ENCODE measurements at places on chromosomes 5 and 9. TPM values are rescaled to one million over a fixed set of nuclear protein-coding genes. Genes with fewer than 3 reads are reported as not detected.

DNA sequence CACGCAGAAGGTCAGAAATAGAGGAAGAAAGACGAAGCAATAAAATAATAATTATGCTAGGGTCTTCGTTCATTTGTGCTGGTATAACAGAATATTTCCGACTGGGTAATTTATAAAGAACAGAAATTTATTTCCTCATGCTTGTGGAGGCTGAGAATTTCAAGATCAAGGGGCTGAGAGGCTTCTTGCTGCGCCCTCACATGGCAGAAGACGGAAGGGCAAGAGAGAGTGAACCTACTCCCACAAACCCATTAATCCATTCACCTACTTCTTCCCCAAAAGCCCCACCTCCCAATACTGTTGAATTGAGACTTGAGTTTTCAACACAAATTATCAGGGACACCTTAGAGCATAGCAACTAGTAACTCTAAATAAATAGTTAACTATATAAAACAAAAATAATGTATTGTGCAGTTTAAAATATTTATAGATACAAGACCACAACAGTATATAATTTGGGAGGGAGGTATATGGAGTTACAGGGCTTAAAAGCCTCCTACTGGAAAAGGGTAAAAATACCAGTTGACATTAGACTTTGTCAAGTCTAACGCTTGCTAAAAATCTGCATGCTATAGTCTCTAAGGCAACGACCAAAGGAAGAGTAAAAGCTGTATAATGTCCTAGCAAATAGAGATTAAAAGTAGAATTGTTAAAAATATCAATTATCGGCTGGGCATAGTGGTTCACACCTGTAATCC is 40.3 kb upstream of the NAA35 start:
- DNase-seq, result no peak

DNA sequence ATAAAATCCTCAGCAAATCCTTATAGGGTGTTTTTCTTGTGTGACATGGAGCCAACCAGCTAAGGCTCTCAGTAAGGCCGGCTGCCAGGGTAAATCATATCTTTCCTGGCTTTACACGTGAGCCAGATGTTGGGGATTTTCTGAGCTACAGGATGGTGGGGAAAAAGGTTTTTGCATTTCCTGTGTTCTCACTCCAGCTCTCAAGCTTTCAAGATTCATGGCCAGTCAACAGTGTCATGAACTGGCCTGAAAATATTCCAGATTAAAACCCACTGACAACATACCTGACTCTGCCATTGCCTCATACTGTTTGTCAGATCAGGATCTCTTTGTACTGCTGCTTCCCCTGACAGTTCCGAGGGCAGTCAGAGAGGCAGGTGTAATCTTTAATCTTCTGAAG is 306.9 kb downstream of the GLIS3 start:
- no peak for DNase-seq

- DNase-seq, result no peak
Measured at GRCh38 chr9:133964463-133964862, 27.7 kb downstream of the VAV2 start.

DNA sequence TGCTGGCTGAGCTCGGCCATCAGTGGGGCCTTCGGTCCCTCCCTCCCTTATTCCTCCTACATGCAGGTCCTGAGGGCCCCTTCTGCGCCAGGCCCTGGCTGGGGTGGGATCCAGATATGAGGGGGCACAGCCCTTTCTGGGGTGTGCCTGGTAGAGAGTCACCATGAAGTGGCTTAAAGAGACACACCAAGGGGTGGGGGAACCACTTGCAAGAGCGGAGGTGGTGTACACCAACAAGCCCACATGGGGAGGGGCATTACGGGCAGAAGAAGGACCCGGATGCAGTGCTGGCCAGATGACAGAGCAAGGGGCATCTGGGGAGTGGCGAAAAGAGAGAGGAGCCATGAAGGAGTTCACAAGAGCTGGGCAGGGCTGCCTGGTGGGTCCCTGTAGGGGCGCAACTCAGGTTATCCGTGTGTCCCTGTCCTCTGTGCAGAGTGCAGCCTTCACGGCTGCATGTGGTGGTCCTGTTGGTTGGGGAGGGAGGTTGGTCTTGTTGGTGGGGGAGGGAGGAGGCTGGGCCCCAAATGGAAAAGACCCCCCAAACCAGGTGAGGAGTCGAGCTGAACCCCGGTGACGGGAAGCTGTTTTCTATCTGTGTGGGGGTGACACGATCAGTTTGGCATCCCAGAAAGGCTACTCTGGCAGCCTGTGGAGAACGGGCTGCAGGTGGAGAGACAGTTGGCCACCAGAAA is 158.1 kb downstream of the DAB2IP start:
- no peak for DNase-seq

- DNase-seq, result no peak
Measured at GRCh38 chr9:101711330-101711941, 27.0 kb downstream of the GRIN3A start.

DNA sequence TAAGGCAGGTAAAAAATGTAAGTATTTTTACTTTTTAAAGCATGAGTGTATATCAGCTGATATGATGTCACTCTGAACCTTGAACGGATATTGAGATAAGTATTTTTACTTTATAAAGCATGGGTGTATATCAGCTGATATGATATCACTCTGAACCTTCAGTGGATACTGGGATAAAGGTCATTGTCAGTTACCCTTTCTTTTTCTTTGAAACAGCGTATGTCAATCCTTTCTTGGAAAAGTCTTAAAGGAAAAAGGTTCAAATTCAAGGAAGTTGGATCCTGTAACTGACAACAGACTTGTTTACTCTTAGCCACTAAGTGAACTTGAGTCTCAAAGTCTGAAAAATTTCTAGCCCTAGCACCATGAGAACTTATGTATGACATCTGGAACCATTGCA is 61.7 kb upstream of the IFNK start:
- no peak for DNase-seq

- DNase-seq, result no peak
Measured at GRCh38 chr9:126479515-126479914, 134.2 kb upstream of the LMX1B start.

GRCh38 chr9:135889564-135890189 is 17.7 kb downstream of the CAMSAP1 start:
- no peak for DNase-seq

GRCh38 chr5:95884017-95884325 is 61.4 kb upstream of the GLRX start:
- no peak for DNase-seq

DNA sequence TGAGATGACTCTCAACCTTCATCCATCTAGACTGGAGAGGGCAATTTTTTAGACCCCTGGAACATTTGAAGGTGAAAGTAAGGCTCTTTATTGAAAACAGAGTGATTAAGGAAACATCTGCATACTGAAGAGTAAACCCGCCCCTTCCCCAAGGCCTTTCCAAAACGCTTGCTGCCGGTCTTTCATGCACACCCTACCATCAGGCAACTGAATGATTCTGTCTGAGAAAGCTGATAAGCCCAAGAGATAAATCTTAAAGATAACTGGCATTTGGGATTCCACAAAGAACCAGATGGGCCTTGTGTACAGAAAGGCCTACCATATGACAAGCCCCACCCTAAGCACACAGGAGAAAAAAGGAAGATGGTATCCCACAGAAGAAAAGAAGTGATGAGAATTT is 54.4 kb upstream of the PIK3R1 start:
- no peak for DNase-seq

Gene FGF1
- 15.5 TPM for total RNA-seq

Data from SJSA1 (cell line).